ENCODE measurements at places on chromosomes 2 and 18. TPM values are rescaled to one million over a fixed set of nuclear protein-coding genes. Genes with fewer than 3 reads are reported as not detected.

The ZBTB7C gene
- 0.12 TPM for total RNA-seq

The SOWAHC gene
- total RNA-seq, result 7.2 TPM

The NETO1 gene
- 0.12 TPM for total RNA-seq

The SPR gene
- 26.6 TPM for total RNA-seq

The RIF1 gene
- total RNA-seq, result 31.5 TPM

The MRPL53 gene
- total RNA-seq, result 95.5 TPM

The CYTIP gene
- 1.8 TPM for total RNA-seq

The SERPINB7 gene
- total RNA-seq, result 10.0 TPM

The SCN3A gene
- total RNA-seq, result 0.36 TPM

The NPPC gene
- 0.59 TPM for total RNA-seq

The CCDC102B gene
- 10.1 TPM for total RNA-seq

The NAT8 gene
- not detected for total RNA-seq

The TUBB8B gene
- total RNA-seq, result not detected

The SLC9A4 gene
- total RNA-seq, result not detected

The LYG2 gene
- total RNA-seq, result not detected

GRCh38 chr2:162245781-162246180 lies 2.5 kb upstream of the FAP start:
- peak; percentile 78 for DNase-seq

GRCh38 chr2:85222792-85223191 lies 89.6 kb downstream of the TCF7L1 start:
- no peak for DNase-seq

GRCh38 chr2:112876257-112876970 lies 34.6 kb upstream of the IL37 start:
- DNase-seq, result no peak

DNA sequence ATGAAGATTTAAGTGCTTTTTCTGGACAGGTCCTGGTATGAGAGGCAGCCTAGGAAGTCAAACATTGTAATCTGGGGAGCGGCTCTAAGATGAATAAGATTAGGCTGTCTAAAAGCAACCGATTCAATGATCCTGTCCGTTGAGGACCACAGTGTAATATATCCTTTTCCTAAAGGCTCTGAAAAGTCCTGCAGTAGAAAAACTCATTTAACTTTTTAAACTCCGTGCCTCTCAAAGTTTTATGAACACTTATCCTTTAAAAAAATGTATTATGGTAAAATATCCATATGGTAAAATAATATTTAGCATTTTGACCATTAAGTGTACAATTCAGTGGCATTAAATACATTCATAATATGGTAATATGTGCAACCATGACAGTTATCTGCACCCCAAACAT lies 39.8 kb downstream of the ATOH8 start:
- DNase-seq, result no peak

DNA sequence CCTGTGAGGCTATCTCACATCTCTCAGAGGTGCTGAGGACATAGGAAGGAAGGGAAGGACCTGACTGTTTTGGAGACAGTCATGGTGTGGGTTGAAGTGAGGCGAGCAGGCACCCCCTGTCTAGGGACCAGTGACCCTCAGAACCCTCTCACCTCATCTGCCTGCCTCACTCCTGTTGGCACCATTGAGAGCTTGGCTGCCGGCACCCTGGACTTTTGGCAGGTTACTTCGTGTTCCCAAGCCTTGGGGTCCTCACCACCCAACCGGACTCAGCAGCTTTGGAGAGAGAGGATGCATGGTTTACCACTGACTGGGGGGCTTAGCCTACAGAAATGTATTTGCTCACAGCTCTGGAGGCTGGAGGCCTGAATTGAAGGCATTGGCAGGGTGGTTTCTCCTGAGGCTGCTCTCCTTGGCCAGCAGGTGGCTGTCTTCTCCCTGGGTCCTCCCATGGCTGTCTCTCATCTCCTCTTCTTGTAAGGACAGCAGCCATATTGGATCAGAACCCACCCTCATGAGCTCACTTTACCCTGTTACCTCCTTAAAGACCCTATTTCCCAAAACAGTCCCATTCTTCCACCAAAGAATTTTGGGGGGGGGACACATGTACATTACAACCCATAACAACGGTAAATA lies 142.0 kb downstream of the TSN start:
- peak; percentile 76 for DNase-seq

DNA sequence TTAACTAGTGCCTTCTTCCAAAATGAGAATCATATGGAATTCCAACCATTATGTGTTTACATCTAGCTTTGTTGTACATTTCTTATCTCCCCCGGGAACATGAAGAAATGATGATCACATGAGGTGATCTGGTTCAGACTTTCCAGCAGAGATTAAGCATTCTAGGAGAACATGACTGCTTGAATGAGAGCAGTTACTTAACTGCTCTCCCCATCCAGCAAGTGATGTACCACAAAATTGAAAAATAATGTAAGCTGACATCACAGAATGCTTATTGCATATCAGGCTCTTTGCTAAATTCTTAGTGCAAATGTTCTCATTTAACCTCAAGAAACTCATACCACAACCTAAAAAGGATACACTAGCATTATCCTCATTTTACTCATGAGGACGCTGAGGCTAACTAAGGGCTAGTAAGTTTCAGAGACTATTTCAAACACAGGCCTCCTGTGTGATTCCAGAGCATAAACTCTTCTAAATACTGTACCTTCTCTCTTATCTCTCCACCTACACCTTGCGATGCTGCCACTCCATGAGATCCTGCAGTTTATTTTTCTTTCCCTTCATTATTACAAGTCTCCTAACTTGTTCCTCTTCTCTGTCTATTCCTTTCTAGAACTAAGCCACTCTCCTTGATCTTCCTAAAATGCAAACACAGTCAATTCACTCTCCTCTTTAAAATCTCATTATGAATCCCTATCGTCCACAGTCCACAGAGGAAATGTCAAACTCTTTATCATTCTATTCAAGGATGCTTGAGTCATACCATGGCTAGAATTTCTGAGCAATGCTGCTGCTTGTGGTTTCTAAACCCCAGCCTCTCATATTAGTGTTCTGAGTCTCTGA lies 1224.8 kb upstream of the ZEB2 start:
- peak; percentile 88 for DNase-seq

GRCh38 chr2:233076749-233077148 lies 16.6 kb downstream of the INPP5D start:
- DNase-seq, result no peak

- DNase-seq, result no peak
Observed at GRCh38 chr2:182904844-182905243, 38.4 kb upstream of the FRZB start.

- no peak for DNase-seq
Observed at GRCh38 chr2:111184725-111185310, 64.1 kb downstream of the BCL2L11 start.

GRCh38 chr2:164899121-164899520 lies 56.2 kb downstream of the SLC38A11 start:
- DNase-seq, result no peak

GRCh38 chr2:120453635-120453998 lies 107.7 kb downstream of the INHBB start:
- peak; percentile 81 for DNase-seq

DNA sequence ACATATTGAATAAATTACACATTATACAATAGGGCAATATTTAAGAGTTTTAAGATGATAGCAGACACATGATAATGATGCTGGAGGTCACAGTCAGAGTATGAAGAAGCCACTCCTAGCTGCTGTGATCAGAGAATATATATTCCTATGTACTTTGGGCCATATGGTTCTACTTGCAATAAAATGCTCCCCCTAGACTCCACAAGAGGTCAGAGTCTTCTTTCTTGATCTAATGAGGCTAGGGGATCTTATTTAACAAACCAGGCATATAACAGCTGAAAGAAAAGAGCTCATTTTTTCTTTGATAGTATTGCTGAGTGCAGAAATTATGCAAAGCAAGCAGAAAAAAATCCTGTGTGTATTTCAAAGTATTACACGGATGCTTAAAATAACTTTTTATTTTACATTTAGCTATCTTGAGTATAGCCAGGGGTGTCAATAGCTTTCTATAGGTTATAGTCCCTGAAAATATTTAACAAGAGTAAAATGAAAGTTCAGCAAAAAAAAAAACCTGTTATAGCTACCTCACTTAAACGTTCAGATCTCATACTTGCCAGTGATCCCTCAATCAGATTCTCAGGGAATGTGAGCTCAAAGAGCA lies 748.7 kb upstream of the CHAC2 start:
- DNase-seq, result no peak

Measured in RPMI7951 (cell line).